ENCODE measurements at places on chromosomes 3 and 15.

GRCh38 chr15:69755551-69756310 is 303.1 kb downstream of the RPLP1 start:
- DNase-seq: peak; percentile 95

- no peak for DNase-seq
These were observed 73.5 kb downstream of the VGLL4 start for GRCh38 chr3:11570251-11570650.

DNA sequence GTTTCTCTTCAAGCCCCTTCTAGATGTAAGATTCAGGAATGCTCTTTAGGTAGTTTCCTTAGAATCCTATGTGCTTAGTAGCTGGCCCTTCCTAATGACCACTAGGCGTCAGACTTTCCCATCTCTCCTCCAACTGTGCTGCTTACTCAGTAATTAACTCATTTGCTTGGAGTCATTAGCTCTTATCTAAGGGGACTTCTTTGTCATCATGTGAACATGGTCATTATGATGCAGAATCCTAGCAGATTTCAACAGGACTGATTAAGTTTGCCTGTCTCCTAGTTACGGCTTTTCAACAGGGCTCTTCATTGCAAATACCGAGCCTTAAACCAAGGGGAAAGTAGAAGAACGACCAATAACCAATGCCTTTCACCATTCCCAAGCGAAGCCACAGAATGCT is 46.4 kb downstream of the GJD2 start:
- DNase-seq: peak; percentile 27

DNA sequence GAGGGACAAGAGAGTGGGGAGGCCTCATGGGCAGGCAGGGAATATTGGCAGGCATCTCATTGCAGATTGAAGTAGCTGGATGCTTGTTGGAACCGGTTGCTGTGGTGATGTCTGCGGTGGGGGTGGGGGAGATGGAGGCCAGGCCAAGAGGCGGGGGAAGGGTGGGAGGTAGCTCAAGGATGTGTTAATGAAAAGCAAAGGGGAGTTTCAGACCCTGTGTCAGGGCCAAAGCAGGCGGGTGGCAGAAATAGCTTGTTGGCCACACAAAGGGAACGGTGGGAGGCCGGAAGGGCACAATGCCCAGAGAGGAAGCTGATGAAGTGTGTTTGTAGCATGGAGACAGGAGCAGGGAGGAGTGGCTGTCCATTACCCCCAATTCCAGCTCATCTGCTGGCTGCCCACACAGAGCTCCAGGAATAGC is 28.0 kb downstream of the CCDC33 start:
- DNase-seq: no peak

- DNase-seq: no peak
These were observed 94.7 kb downstream of the CCNL1 start for GRCh38 chr3:157065201-157065600.

DNA sequence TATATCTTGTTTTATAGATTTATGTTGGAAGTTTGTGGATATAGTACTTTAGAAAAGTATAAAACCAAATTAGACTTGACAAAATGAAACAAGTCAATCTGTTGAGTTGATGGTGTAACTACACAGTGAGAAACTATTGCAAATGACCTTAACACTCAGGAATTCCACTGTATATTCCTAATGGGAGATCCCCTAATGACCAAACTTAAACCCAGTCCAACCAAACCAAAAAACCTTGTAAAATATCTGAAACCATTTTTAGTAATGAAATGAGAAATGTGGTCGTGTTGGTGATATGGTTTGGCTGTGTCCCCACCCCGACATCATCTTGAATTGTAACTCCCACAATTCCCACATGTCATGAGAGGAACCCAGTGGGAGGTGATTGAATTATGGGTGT is 31.9 kb upstream of the ATP13A3 start:
- no peak for DNase-seq

GRCh38 chr3:30184091-30184810 is 422.1 kb upstream of the TGFBR2 start:
- no peak for DNase-seq

DNA sequence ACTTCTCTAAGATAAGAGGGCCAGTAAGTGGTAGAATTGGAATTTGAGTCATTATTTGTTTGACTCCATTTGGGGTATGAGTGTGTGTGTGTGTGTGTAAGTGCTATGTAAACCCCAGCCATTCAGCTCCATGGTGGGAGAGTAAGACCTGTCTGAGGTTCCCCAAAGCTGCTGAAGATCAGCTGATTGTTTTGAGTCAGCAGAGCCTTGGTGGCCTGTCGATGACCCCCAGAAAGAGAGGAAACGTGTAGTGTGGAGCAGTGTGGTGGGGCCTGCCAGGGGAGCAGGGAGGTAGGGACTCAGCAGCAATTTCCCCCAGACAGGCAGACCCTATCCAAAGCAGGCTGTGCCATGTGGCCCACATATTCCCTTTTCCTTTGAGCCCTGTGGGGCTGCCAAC is 5.3 kb downstream of the DVL3 start:
- no peak for DNase-seq

GRCh38 chr3:97952280-97952679 is 20.0 kb downstream of the RIOX2 start:
- no peak for DNase-seq

- DNase-seq: peak; percentile 15
These were observed 159.1 kb upstream of the EOMES start for GRCh38 chr3:27880969-27881892.

- DNase-seq: peak; percentile 68
These were observed 87.4 kb downstream of the NUP210 start for GRCh38 chr3:13332740-13333139.

DNA sequence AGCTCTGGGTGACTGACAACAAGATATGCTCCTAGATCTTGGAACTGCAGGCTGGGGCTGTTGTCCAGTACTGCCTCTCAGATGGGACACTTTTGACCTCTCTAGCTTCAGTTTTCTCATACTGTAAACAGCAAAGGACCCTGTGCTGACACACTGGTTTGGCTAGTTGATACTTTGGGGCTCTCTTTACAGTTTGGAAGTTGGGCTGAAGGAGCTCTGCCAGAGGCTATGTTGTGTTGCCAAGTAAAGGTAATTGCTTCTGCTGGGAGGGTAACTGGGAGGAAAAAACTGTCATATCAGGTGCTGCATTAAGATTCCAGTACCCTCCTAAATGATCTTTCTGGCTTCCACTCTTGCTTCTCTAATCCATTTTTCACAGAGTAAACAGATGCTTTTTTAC is 54.0 kb downstream of the ISL2 start:
- DNase-seq: no peak

DNA sequence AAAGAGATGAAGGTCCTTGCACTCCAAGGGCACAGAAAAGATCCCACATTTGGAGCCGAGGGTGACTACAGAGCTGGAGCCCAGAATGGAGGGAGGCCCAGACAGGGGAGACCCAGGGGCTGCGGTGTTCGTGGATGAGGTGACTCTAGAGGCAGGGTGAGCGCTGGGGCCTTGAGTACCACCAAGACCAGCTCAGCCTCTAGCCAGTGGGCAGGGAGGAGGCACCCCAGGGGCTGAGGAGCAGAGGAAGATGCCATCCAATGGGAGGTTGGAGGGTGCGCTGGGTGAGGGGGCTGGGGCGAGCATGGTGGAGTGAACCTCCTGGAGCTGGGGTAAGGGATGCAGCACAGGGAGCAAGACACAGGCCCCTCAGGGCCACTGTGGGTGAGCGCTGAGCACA is 13.3 kb downstream of the RRP9 start:
- DNase-seq: no peak

- DNase-seq: no peak
These were observed 54.7 kb downstream of the ADAM10 start for GRCh38 chr15:58694641-58695398.

GRCh38 chr3:119759962-119760361 is 21.9 kb upstream of the NR1I2 start:
- DNase-seq: no peak

- no peak for DNase-seq
These were observed 29.5 kb downstream of the CFAP100 start for GRCh38 chr3:126424039-126424717.

- no peak for DNase-seq
These were observed 7.7 kb downstream of the IGDCC4 start for GRCh38 chr15:65414841-65415621.

GRCh38 chr3:69309814-69310213 is 76.1 kb downstream of the FRMD4B start:
- DNase-seq: peak; percentile 36

- no peak for DNase-seq
These were observed 7.8 kb downstream of the LRCH3 start for GRCh38 chr3:197798863-197799262.

GRCh38 chr15:62257996-62258521 is 93.0 kb upstream of the C2CD4B start:
- DNase-seq: no peak

- DNase-seq: peak; percentile 68
These were observed 1.5 kb upstream of the ITIH3 start for GRCh38 chr3:52792961-52793695.

DNA sequence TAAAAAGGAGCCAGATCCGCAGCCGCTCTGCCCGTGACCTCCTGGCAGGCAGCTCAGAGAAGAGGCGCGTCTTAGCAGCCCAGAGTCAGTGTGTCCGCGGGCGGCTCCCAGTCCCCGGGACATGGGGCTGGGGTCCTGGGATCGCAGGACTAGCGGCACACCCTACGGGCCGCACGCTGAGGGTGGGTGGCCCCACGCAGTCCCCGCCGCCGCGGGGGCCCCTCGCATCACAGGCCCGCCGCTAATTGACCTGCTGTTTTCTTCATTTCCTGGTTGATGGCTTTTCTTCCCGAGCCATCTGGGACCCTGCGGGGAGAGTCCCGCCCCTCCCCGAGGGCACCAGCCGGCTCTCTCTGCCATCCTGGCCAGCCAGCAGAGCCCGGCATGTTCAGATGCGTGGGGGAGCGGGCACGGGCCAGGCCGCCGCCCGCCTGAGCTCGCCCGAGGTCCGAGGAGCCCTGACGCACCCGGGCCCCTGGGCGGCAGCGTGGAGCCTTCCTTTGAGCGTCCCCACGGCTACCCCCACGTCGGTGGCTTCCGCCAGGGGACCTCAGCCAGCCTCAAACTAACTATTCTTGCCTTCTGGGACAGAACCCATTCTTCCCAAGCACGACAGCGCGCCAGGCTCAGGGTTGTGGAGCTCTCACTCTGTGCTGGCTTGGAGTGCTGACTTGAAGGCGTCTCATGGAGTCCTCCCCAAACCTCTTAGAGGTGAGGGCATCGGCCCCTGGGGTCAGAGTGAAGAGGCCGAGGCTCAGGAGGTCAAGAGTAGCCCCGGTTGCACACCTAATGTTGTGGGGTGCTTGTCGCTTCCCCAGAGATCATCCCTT is 34.6 kb upstream of the CACNA2D3 start:
- DNase-seq: no peak

DNA sequence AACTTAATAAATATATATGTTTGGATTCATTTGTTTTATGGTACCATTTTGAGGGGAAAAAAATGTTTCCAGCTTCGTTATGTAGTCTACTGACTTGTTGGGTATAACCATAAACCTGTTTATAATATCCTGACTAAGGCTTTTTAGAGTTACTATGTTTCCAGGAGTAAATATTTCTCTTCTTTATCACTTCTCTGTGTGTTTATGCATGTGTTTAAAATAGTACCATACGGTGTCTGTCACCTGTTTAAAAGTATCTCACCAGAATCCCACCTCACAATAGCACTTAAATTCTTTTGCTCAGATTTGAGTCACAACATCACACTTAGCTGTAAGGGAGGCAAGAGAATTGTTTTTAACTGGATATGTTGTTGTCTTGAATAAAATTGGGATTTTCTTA is 15.1 kb downstream of the LACTB start:
- DNase-seq: no peak

- DNase-seq: no peak
These were observed 40.0 kb downstream of the TKT start for GRCh38 chr3:53215816-53216215.

DNA sequence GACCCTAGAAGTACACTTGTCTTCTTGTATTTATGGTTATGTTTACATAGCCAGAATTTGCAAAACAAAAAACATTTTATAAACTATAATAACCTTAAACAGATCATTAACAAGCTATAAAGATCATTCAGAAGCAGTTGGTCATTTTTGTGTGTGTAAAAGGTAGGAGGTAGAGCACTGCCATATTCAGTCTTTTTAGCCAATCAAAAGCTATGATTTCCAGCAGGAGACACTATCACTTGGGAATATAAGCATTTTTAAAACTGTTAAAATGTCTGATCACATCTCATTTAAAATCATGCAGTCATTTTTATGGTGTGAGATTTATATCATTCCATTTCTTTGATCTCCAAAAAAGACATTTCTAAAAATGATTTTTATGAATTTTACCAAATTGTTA is 42.6 kb upstream of the ATP2C1 start:
- no peak for DNase-seq

- no peak for DNase-seq
These were observed 97.8 kb upstream of the AKAP13 start for GRCh38 chr15:85282504-85283115.

DNA sequence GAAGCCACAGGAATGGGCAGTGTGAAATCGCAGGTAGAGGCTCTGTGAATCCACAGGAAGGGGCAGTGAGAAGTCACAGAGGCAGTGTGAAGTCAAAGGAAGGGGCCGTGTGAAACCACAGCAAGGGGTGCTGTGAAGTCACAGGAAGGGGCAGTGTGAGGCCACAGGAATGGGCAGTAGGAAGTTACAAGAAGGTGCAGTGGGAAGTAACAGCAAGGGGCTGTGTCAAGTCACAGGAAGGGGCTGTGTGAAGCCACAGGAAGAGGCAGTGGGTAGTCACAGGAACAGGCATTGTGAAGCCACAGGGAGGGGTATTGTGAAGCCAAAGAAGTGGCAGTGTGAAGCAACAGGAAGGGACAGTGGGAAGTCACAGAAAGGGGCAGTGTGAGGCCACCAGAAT is 34.1 kb downstream of the GASK1A start:
- no peak for DNase-seq

- DNase-seq: no peak
These were observed 1282.9 kb downstream of the ROBO2 start for GRCh38 chr3:78322780-78323179.

DNA sequence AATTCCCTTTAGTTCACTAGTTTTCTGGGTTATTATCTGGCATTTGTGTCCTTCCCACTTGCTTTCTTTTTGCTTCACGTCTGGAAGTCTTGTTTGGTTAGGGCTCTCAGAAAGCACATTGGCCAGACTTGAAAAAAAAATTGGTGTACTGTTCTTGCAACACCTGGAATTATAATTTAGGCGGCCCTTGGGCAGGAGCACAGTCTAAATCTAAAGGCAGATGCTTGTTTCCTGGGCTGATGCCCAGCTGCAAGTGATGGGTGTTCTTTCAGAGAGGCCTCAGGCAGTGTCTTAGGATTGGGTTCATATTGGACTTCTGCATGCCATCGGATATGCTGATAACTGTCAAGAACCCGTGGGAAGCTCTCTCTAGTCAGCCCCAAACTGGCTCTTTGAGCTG is 521.5 kb downstream of the PDCD6IP start:
- DNase-seq: peak; percentile 35

DNA sequence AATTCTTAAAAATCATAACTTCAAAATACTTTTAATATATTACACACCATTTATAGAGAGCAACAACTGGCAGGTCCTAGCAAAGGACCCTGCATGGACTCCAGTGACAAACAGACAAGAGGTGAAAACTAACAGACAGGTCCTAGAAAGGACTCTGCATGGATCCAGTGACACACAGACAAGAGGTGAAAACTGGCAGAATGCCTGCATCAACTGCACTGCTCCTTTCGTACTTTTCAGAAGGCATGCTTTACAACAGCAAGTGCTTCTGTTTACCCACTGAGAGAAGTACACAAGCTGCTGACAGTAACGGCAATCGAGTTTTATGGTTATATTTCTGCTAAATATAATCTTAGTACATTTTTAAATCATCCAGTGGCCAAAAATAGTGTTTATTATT is 24.3 kb upstream of the GP5 start:
- no peak for DNase-seq

Data from RPMI8226 (cell line).